ENCODE measurements at places on chromosomes 7 and 10.

- no peak for DNase-seq
These were observed 108.0 kb upstream of the EFCAB10 start for GRCh38 chr7:105689067-105689819.

DNA sequence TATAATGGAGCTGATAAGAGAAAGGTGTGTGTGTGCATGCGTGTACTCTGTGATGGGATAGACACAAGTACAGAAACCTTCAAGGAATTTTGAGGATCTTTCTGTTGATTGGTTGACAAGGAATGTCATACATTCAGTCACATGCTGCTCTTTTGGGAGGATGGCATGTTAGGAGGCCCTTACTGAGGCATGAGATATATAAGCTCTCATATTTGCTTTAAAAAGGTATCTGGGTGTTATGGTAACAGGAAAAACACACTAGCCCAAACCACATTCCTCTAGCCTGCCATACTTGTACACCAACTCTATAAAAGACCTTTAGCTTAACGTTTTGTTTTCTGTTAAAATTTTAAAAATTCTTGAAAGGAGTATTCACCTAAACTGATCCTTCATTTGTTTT lies 72.5 kb upstream of the EGFR start:
- DNase-seq: no peak

- no peak for DNase-seq
These were observed 9.2 kb upstream of the ORAI2 start for GRCh38 chr7:102424129-102424551.

- no peak for DNase-seq
These were observed 100.4 kb upstream of the DNAJC1 start for GRCh38 chr10:22103701-22104470.

- no peak for DNase-seq
These were observed 16.8 kb downstream of the OSBPL3 start for GRCh38 chr7:24963218-24963617.

- DNase-seq: peak; percentile 78
These were observed 1079.0 kb downstream of the KCNMA1 start for GRCh38 chr10:76558586-76558985.

DNA sequence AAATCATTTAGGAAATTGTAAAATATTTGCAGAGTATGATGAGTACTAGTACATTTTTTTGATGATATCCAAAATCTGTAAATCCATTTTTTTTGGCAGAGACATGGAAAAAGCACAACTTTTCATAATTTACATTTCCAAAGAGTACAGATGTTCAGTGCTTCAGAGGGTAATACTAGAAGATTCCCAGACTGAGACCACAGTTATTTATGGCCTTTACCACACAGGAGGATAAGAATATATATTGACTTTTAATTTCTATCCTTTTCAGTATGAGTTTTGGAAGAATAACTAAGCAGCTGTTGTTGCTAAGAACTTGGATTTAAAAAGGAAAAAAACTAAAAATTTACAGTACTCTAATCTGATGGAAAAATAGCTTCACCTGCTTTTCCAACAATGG lies 61.9 kb downstream of the HGF start:
- DNase-seq: no peak

GRCh38 chr7:74174606-74175082 lies 488 bp downstream of the EIF4H start:
- DNase-seq: peak; percentile 39

GRCh38 chr10:133415752-133416151 lies 8.7 kb downstream of the SPRN start:
- no peak for DNase-seq

GRCh38 chr10:113753020-113753692 lies 1.7 kb downstream of the PLEKHS1 start:
- DNase-seq: no peak

GRCh38 chr10:52818019-52818418 lies 45.4 kb upstream of the MBL2 start:
- peak; percentile 11 for DNase-seq

GRCh38 chr10:66744915-66745314 lies 180.9 kb upstream of the LRRTM3 start:
- DNase-seq: no peak

GRCh38 chr10:29186221-29186620 lies 102.6 kb upstream of the LYZL1 start:
- DNase-seq: no peak

GRCh38 chr10:47214520-47214919 lies 85.5 kb upstream of the GDF10 start:
- no peak for DNase-seq

- DNase-seq: peak; percentile 41
These were observed 318.5 kb upstream of the SEMA3A start for GRCh38 chr7:84513061-84513460.

GRCh38 chr7:8172372-8173354 lies 89.3 kb downstream of the ICA1 start:
- DNase-seq: no peak

DNA sequence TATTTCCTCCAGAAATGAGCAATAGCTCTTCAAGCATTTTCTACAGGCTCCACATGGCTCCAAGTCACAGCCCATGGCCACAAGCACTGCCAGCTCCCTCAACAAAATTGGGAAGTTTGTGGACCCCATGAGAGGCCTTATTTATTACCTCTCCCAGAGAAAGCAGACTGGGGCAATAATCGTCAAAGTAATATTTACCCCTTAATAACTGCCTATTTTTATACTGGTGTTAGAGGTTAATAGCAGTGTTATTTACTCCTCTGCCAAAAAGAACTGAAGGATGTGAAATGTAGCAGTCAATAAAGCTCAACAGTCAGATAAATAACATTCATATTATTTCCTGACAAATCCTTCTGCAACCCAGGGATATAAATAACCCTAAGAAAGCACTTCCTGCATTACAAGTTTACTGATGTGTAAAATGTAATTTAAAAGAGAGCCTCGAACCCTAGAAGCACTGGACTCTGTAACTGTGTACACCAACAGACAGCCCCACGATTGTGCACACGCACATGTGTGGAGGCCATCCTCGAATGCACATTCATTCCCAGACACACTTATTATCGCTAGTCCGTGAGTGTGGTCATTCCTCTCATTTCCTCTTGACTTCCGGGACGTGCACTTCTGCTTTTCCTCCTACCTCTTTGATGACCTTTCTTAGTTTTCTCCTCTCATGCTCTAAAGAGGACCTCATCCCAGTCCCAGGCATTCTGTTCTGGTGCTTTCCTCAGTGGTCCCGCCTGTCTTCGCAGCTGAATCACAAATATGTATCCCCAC lies 157.4 kb downstream of the EVX1 start:
- DNase-seq: no peak

- no peak for DNase-seq
These were observed 375.8 kb downstream of the REEP3 start for GRCh38 chr10:63896992-63897391.

DNA sequence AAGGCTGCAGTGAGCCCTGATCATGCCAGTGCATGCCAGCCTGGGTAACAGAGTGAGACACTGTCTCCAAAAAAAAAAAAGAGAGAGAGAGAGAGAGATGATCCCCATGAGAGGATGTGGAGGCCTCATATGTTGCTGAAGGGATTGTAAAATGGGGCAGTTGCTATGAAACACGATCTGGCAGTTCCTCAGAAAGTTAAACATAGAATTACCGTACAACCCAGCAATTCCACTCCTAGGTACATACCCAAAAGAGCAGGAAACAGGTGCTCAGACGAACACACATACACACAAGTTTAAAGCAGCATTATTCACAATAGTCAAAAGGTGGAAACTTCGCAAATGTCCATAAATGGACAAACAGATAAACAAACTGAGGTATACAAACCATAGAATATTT lies 27.4 kb upstream of the CYTH3 start:
- DNase-seq: no peak

GRCh38 chr10:78259391-78259790 lies 225.7 kb downstream of the RPS24 start:
- no peak for DNase-seq

DNA sequence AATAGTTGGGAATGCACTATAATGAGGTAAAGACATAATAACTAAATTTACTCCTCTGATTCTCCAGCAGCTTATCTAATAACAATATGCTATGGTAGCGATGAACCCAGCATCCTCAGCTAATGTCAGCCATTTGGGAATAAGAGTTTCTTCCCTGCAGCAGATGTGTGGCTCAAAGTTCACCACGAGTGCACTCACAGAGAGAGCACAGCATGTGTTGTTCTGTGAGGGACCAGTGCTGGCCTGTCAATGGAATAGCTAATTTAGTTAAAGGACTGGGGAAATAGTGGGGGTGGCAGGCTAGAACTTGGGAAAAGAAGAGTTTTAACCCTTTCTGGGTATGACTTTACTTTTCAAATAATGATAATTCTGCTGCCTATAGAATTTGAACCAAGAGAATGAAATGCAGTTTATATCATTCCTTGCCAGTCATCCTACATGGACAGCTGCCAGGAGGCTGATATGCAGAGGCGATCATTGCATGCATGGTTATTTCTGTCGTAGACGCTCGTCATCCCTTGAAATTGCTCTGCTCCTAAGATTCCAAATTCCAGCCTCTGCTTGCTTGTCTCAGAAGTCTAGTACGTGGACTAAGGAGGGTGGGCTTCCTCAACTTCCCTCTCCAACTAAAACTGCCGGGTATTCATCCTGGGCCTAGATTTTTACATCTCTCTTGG lies 355.6 kb downstream of the RNLS start:
- peak; percentile 68 for DNase-seq

- no peak for DNase-seq
These were observed 174.1 kb downstream of the KCNMA1 start for GRCh38 chr10:77463499-77463898.

GRCh38 chr7:100493476-100494264 lies 9.9 kb downstream of the NYAP1 start:
- DNase-seq: no peak

- peak; percentile 49 for DNase-seq
These were observed 199.9 kb downstream of the EVX1 start for GRCh38 chr7:27442455-27442854.

- DNase-seq: no peak
These were observed 40.2 kb downstream of the ZNF365 start for GRCh38 chr10:62414359-62414758.

DNA sequence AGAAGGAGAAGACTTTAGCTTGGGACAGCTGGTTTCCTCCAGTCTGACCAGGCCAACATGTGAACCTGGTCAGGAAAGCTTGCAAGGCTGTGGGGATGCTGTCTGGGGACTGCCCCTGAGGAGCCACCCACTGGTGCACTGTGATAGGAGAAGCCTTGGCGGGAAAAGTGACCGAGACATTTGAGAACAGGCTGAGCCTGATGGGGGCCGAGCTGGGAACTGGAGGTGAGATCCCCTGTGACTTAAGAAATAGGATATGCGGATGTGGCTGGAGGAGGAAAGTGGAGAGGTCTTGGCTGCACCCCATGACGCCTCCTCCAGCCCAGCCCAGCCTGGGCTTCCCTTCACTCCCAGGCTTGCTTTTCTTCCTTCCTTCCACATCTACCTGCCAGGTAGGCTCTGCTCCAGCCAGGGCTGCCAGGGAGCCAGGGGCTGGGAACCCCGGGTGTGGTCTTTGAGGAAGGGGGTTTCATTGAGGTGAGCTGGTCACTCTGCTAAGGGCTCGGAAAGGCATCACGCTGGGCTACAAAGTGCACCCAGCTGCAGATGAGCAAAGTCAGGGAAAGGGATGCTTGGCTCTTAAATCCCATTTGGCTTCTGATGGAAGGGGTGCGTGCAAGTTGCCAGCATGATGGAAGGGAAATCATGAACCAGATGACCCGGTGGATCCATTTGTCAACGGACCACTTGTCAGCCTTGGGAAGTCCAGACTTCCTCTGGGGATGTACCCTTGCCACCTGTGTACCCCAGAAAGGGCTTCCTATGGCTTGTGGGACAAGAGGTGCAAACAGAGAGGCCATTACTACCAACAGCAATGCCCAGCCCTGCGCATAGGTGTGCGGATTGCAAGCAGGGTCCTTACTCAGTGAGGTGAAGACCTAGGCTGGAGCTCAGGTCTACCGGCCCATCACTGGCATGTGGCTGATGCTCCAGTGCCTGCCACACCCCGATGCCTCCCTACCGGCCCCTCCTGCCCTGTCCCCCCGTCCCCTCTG lies 66.3 kb downstream of the C10orf143 start:
- DNase-seq: no peak

DNA sequence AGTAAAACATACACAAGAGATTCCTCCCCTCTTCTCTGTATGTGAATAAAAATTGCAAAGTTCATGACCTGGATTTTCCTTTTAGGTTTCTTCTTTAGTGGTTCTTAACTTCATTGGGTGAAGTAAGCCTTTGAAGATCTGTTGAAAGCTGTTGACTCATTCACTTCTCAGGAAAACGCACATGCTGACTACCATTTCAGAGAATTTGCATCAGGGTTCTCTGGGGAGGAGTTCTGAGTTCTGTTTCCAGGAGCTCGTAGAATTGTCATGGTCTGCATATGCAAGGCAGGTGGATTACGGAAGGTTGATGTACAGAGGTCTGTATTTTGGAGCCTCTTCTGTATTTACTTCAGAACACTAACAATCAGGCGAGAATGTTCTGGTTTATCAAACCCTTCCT lies 962 bp upstream of the SLC26A4 start:
- peak; percentile 64 for DNase-seq

GRCh38 chr10:93383562-93383981 lies 98.6 kb downstream of the MYOF start:
- peak; percentile 76 for DNase-seq

GRCh38 chr10:88293073-88293472 lies 290.0 kb downstream of the RNLS start:
- DNase-seq: peak; percentile 26

GRCh38 chr10:58932577-58933314 lies 243.7 kb upstream of the PHYHIPL start:
- no peak for DNase-seq

GRCh38 chr7:75734586-75735458 lies 3.9 kb downstream of the HIP1 start:
- no peak for DNase-seq

DNA sequence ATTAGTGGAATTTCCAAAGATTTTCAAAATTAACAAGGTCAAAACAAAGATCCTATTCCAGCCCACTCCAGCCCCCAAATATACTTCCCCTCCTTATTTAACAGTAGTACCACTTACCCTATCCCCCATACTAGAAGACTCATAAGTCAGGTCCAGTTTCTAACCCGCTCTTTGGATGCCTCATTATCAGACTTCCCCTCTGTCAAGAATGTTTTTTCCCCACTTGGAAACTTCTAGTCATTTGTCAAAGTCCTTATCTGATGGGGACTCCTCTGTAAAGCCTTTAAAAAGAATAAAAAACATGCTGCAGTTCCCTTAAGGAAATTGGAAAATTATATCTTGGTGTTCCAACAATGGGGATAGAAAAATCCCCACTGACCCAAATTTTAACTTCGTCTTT lies 70.1 kb downstream of the IMMP2L start:
- DNase-seq: no peak

DNA sequence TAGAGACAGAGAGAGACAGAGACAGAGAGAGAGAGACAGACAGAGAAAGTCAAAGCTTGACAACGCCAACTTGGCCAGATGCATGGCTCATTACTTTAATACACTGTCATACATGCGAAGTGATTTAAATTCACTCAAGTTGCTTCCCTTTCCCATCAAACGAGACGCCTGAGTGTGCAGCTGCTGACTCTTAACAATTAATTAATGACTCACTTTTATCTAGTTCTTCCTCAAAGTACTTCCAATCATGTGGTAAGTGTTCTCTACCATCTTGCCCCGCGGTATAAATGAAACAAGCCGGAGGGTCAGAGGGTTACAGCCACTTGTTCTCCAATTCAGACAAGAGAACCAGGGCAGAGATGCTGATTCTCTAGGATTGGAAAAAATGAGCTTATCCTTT lies 90.8 kb downstream of the SFMBT2 start:
- DNase-seq: no peak

- DNase-seq: no peak
These were observed 518 bp upstream of the COMMD3 start for GRCh38 chr10:22315455-22316285.
